Mesenteric fat pad (tissue), 1 donor: ENCODE measurements at places on chromosomes 3 and 15. TPM values are rescaled to one million over a fixed set of nuclear protein-coding genes. Genes with fewer than 3 reads are reported as not detected.

PLD1 gene
- 15.9 TPM for total RNA-seq

SEMA5B gene
- not detected for total RNA-seq

MAP6D1 gene
- total RNA-seq: 0.48 TPM

DNA sequence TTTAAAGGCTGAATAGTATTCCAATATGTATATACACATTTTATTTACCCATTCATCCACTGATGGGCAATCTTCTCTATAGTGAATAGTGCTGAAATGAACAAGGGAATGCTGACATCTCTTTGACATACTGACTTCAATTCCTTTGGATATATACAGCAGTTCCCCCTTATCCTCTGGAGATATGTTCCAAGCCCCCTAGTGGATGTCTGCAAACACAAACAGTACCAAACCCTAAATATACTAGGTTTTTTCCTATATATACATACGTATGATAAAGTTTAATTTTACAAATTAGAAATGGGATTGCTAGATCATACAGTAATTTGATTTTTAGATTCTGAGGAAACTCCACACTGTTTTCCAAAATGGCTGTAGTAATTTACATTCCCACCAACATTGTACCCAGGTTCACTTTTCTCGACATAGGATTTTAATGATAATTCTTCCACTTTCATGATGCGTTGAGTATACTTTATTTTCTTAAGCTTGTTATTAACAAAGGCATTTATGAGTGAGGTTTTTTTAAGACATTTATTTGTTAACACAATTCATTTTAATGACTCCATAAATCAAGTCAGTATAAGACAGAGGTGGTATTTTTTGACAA is 38.2 kb downstream of the VPS13C start:
- no peak for DNase-seq

DNA sequence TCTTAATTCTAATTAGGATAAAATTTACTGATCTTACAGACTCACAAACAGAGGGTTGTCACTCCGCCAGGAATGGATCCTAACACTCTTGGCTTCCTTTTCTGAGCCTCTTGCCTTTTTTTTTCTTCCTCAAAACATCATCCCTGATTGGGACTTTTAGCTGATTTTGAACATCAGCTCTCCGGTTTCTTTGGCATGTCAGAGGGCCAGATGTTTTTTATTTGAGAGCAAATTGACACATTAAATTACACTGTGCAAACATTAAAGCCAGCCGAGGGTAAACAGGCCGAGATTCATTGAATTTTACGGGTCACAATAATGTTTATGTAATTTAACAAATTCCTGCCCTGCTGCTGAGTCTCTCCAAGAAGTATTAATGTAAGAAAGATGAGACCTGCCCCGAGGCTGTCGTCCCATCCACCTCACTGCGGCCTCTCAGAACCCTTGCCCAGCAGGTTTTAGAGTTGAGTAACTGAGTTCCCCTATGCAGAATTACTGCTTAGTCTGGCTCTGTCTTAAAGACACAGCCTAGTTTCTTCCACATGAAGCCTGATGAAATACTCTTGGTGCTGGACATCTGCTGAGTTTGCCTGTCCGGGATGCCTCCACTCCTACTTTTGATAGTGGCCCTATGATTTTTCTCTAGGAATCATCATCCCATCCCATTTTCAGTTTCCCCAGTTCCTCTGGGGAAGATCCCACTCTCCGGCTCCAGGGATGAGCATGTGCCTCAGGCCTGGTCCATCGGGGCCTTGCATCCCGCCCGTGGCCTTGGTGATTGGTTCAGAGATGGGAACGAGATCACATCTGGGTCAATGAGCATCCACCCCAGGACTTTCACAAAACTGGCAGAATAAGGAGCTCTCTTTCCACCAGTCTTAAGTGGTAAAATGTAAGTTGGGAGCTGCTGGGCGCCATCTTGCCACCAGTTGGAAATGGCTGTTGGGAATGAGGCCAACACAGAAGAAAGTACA is 226.6 kb upstream of the TLE3 start:
- DNase-seq: no peak

- no peak for DNase-seq
Measured at GRCh38 chr3:8095724-8096123, 405.9 kb upstream of the LMCD1 start.

DNA sequence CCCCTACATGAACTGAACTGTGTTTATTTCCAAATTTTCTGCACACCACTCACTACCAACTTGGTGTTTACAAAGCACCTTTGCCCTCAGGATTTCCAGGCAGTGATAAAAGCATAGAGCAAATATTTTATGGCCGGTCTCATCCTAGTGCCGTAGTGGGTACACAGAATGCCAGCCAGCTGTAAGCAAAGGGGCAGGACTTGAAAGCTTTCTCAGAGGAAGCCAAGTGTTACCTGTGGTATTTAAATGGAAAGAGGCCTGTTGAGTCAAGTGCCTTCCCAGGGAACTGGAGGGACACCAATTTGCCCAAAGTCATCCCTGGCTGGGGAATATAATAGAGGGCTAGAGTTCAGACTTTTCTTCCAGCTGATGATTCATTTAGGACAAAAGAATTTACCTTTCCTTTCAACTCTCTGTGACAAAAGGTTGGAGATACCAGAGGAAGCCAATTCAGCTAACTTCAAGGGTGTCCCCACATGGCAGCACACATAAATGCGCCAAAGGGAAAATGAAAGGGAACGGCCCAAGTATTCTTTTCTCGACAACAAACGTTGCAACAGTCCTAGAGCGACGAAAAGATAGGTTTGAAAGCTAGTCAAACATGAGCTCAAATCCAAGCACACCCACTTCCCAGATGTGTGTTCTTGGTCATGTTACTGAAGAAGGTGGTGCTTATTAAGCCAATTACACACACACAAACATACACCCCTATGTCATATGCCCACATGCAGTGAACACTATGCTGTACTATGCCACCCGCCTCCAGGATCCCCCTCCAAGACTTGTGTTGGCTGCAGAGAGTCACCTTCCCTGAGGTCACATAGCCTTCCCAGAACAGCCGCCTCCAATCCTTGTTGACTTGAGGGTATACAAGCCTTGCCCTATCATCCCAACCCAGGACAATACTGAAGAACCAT is 27.7 kb downstream of the MAGI1 start:
- DNase-seq: no peak

GRCh38 chr15:70189826-70190695 is 92.3 kb upstream of the TLE3 start:
- no peak for DNase-seq

SAMD7 gene
- total RNA-seq: not detected
